ENCODE measurements at places on chromosomes 7 and 10.

DNA sequence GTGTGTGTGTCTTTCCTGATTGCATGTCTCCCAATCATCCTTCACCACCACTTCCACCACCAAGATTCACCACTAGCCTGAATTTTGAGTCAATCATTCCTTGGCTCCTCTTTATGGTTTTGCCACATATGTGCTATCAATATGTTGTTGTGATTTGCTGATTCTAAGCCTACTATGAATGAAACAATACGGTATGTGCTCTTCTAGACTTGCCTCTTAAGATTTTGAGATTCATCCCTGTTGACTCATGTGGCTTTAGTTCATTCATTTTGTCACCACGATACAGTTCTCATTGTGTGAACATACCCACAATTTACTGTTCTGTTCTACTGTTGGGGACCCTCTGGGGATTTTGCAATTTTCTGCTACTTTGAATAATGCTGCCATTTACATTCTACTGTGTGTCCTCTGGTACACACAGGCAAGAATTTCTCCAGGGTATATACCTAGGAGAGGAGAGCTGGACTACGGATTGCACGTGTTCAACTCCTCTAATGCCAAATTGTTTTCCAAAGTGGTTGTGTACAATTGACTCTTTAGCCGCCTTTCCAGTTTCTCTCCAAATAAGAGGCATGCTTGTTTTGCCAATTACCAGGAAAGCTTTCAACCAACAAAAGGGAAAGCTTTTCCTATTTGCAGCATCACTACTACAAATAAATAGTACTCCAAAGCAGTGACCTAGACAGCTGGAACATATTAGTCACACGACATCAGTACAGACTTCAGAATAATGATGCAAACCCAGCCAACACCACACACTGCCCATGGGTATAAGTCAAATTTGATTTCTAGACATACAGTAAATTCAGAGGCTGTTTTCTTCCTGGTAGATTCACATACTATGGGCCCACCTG is 30.0 kb downstream of the SGMS1 start:
- DNase-seq: peak; percentile 88

DNA sequence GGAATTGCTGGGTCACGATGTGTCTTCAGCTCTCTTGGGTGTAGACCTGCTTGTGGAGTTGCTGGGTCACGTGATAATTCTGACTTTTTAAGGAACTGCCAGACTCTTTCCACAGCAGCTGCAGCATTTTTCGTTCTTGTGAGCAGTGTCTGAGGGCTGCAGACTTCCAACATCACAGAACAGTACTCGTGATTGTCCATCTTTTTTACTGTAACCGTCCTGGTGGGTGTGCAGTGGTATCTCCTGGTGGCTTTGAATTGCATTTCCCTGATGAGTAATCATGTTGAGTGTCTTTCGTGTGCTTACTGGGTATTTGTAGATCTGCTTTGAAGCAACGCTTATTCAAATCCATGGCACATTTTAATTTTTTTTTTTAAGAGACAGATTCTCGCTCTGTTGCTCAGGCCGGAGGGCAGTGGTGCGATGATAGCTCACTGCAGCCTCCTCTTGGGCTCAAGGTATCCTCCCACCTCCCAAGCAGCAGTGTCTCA is 22.7 kb downstream of the INPP5A start:
- DNase-seq: no peak

DNA sequence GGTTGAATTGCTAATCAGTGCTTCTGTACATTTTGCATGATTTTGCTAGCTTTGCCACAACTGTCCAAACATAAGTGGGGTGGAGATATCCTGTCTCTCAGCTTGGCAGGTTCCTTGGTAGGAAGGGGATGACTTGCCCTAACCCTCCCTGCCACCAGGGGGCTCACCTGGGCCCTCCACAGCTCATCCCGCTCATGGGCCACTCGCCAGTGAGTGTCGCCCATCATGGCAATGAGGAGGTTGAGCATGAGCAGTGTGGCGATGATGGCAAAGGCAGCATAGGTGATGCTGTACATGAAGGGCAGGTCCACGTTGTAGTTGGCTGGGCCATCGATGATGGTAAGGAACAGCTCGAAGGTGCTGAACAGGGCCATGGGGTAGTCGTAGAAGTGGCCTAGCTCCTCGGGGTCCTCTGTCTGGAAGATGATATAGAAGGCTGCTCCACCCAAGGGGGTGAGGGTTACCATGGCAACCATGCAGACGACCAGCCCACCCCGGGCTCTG is 12.2 kb downstream of the TRPV6 start:
- no peak for DNase-seq

GRCh38 chr7:37039131-37039749 is 314.9 kb upstream of the AOAH start:
- DNase-seq: no peak

GRCh38 chr10:84095811-84096497 is 43.4 kb upstream of the GHITM start:
- DNase-seq: peak; percentile 12

DNA sequence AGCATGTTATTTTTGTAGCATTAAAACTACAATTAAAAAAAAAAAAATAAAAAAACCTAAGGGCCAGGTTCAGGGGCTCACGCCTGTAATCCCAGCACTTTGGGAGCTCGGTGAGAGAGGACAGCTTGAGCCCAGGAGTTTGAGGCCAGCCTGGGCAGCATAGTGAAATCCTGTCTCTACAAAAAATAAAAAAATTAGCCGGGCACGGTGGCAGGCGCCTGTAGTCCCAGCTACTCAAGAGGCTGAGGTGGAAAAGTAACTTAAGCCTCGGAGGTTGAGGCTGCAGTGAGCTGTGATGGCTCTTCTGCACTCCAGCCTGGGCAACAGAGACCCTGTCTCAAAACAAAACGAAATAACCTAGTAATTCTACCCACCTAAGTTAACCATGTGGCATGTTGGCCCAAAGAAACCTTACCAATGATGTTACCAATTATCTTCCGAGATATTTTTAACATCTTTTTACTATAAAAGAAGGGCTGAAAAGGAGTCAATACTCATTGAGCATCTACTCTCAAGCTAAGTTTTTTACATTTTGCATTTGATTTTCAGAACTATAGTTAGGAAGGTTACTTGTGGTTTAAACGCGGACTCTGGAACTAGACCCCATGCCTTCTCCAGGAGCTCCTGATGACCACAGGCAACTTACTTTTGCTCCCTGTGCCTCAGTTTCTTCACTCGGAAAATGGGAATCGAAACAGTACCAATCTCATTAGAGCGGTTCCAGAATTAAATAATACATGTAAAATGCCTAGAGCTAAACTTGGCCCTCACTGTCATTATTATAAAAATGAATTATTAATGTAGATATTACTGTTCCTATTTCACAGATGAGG is 1.4 kb downstream of the ITGB1 start:
- DNase-seq: no peak

- DNase-seq: peak; percentile 92
Measured at GRCh38 chr7:75776295-75776971, 4.4 kb upstream of the CCL26 start.

GRCh38 chr7:95628831-95629439 is 32.6 kb upstream of the PDK4 start:
- DNase-seq: no peak

DNA sequence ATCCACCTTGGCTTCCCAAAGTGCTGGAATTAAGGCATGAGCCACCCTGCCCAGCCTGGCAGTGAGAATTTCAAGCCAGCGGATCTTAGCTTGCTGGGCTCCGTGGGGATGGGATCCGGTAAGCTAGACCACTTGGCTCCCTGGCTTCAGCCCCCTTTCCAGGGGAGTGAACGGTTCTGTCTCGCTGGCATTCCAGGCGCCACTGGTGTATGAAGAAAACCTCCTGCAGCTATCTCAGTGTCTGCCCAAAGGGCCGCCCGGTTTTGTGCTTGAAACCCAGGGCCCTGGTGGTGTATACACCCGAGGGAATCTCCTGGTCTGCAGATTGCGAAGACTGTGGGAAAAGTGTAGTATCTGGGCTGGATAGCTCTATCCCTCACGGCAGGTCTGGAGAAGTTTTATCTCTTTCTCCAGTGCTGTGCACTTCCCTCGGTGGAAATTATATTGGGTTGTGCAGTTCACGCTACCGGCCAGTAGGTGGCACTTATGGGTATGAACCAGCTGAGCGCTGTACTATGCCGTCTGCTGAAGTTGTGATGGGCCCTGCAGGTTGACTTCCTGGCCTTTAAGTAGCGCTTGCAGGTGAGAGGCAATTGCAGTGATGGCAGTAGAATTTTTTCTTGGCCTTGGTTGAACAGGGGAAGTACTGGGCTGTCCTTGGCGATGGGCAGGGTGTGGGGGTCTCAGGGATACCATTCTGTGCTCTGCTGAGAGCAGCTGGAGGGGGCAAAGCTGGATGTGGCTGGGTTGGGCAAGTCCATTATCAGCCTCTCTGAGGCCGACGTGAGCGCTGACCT is 138.0 kb upstream of the MTPN start:
- peak; percentile 48 for DNase-seq

DNA sequence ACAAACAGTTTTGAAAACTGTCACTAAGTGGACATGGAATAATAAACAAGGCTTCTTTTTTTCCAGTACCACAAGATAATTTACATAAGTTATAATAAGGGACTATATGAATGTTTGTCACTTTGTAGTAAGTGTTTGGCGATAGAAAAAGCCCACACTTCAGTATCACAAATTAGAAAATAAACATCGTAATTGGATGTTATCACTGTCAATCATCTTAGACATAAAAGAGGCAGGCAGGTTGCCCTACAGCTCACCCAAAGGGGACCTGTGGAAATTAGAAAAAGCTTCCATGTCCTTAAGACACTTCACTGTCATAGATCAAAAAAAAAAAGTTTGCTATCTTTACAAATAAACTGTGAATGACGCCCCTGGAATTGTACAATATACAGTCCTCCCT is 3.6 kb upstream of the NOC3L start:
- DNase-seq: no peak

DNA sequence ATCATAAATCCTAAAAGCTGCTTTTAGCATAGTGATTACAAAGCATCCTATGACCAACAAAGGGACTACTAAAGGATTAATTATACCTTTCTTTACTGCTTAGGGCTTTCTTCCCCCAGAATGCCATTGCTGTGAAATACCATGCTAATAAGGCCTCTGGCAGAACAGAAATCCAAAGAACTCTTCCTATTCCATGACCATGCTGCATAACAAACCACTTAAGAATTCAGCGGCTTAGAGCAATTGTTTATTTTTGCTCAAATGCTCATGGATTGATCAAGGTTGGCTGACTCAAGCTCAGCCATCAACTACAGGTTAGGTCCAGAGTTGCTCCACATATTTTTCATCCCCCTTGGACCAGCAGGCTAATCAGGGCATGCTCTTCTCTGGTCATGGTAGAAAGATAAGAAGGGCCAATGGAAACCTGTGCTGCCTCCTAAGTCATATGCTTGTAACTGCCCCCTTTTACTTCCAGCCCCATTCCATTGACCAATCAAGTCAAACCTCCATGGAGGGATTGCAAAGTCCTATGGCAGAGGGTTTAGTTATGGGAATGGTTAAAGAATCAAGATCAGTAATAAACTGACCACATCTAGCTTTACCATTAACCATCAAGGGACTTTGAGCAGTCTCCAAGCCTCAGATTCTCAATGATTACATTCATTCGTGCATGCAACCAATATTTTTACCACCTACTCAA is 244.4 kb upstream of the FZD1 start:
- DNase-seq: no peak

DNA sequence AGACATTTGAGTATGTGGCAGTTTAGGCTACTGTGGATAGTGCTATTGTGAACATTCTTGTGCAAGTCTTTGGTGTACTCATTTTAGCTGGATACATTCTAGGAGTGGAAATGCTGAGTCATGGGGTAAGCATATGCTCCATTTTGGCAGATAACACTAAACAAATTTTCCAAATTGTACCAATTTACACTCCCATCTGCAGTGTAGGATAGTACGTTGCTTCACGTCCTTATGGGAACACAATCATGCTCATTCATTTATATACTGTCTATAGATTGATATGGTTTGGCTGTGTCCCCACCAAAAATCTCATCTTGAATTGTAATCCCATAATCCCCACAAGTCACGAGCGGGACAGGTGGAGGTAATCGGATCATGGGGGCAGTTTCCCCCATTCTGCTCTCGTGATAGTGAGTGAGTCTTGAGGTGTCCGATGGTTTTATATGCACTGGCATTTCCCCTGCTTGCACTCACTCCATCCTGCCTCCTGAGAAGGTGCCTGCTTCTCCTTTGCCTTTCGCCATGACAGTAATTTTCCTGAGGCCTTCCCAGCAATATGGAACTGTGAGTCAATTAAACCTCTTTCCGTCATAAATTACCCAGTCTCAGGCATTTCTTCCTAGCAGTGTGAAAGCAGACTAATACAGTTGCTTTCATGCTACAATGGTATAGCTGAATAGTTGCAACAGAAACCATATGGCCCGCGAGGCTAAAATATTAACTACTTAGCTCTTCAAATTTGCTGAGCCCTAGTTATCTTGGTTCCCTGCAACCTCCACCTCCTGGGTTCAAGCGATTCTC is 25.6 kb downstream of the RNF216 start:
- DNase-seq: peak; percentile 81

DNA sequence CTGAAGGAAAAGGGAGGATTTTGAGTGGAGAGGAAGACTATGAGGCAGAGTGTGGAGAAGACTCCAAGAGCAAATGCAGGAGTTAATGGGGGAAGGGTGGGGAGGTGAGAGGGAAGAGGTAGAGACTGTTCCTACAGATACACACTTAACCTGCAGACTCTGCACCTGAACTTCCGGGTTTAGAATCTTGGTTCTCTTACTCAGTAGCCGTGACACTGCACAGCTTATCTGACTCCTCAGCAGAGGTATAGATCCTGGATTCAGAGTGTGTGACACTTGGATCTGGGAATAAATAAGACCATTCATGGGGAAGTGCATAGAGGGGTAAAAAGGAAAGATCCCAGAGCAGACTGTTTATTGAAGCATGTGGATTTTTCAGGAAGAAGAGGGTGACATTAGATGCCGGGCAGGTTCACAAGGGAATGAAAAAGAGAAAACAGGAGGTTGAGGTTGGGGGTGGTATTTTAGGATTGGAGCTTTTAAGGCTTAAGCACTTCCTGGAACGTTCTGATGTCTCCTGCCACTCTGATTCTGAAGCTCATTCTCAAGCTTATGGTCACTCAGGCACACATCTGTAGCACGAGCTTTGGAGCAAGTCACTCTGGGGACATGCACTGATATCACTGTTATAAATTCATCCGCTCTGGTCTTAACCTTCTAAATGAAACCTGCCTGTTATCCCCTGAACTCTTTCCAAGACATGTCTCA is 5.7 kb upstream of the ZC3HAV1L start:
- DNase-seq: no peak

DNA sequence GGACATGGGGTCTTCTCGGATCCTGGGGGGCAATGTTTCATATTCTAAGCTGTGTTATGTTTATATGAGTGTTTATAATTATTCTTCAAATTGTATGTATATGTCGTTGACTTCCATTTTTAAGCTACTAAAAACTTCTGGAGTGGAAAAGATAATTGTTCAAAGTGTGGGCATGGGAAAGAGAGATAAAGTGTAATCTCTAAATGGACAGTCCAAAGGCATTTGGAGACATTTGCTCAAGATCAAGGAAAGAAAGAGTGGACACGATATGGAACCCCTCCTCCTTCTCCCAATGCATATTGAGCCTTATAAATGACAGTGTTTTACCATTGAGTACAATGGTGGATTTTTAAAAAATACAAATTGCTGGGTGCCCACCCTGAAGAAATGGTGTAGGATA is 81.1 kb downstream of the SDHAF3 start:
- DNase-seq: no peak
